PC-3 (cell line): ENCODE measurements at places on chromosomes 1 and 21.
A peak's percentile ranks its signal among the peaks of the same experiment; 100 is the strongest.

- peak; percentile 33 for DNase-seq
Observed at GRCh38 chr1:61084491-61085031, 2.2 kb downstream of the NFIA start.

- DNase-seq: no peak
Observed at GRCh38 chr1:102733491-102734236, 374.7 kb downstream of the COL11A1 start.

DNA sequence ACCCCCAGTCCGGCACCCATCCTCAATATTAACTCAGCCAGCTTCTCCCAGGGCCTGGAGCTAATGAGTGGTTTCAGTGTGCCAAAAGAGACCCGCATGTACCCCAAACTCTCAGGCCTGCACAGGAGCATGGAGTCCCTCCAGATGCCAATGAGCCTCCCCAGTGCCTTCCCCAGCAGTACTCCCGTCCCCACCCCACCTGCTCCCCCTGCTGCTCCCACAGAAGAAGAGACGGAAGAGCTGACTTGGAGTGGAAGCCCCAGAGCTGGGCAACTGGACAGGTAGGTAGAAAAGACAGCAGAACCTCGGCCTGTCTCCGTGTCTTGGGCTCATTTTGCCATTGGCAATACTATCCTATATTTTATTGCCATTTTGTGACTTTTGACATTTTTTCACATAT lies 45.4 kb upstream of the IPO9 start:
- no peak for DNase-seq

- no peak for DNase-seq
Observed at GRCh38 chr1:22334860-22335550, 116.6 kb upstream of the ZBTB40 start.

- DNase-seq: no peak
Observed at GRCh38 chr1:213852107-213852506, 135.7 kb upstream of the PROX1 start.

- DNase-seq: no peak
Observed at GRCh38 chr1:248775441-248775840, 19.9 kb upstream of the LYPD8 start.

DNA sequence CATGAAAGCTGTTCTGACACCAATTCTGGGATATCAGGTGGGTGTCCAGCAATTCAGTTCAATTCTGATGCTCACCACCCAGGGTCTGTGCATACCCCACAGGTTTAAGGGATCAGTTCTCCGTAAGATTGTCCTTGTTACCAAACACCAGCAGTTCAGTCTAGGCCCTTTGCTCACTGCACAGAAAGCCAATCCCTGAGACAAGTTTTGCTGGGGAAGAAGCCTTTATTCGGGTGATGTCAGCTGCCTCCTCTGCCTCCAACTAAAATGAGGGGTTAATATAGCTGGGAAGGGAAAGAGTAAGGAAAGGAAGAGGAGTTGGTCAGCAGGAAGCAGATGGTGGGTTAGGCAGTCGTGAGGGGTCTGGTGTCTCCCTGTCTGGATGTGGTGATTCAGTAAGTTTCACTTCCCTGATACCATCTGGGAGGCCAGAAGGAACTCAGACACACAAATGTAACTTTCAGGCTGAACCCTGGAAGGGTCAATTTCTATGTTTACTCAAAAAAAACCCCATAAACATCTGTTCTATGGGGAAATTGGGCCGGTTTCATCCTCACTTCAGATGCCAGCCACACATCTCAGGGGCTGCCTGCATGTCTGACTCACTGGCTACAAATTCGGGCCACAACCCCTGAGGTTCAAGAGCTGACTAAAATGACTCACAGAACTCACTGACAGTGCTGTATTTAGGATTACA lies 83.3 kb upstream of the PGBD5 start:
- DNase-seq: no peak

GRCh38 chr1:206787891-206788290 lies 15.6 kb upstream of the IL10 start:
- DNase-seq: no peak

- peak; percentile 48 for DNase-seq
Observed at GRCh38 chr1:19315378-19316198, 3.5 kb downstream of the SLC66A1 start.

DNA sequence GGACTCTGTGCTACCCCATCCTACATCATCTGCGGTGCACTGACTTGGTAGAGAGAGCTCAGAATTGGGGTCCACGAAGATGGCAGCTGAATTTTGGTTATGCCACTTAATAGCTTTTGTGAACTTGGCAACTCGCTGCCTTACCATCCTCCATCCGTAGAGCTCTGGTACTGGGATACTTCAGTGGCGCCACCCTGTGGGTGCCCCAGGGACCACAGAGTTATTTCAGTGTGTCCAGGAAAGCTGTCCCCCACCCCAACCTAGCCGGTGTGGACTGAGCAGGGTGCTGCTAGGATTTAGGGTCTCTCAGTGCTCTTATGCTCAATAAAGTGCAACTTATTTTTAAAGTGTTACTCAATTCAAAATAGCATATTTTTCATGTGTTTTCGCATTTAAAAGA lies 9.0 kb upstream of the USF1 start:
- no peak for DNase-seq

DNA sequence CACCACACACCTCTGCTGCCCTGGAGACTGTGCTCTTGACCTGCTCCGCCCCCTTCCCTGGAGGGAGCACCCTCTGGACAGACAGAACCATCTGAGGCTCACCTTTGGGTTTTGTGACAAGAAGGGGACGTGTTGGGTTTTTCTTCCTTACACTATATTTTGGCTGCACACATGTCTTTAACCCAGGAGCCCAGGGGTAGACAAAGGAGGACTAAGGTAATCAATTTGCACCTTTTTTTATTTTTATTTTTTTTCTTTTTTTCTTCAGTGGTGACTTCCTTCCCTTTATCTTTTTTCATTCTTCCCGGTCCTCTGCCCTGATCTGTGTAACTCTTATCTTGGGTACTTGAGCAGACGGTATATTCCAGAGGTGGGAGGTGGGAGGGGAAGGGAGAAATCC lies 8.5 kb upstream of the TXLNA start:
- no peak for DNase-seq

DNA sequence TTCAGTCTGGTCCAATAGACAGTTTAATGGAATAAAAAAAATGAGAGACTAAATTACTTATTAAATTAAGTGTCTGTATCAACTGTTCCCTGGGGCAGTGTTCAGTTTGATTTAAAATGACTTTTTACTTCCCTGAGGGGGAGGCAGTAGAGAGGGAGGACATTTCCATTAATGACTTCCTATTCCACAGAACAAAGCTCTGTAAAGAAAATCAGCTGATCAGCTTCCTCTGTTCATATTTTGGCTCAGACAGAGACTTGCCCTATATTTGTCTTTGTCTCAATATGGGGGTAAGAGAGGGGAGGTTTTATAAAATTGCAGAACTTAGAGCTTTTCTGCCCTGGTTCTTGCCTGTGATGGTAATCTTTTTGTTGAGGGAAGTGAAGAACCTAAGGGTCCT lies 8.4 kb downstream of the CFAP126 start:
- no peak for DNase-seq

- DNase-seq: no peak
Observed at GRCh38 chr1:40770296-40771070, 13.1 kb upstream of the KCNQ4 start.

- DNase-seq: peak; percentile 93
Observed at GRCh38 chr1:43373066-43373940, 5.5 kb upstream of the ELOVL1 start.

DNA sequence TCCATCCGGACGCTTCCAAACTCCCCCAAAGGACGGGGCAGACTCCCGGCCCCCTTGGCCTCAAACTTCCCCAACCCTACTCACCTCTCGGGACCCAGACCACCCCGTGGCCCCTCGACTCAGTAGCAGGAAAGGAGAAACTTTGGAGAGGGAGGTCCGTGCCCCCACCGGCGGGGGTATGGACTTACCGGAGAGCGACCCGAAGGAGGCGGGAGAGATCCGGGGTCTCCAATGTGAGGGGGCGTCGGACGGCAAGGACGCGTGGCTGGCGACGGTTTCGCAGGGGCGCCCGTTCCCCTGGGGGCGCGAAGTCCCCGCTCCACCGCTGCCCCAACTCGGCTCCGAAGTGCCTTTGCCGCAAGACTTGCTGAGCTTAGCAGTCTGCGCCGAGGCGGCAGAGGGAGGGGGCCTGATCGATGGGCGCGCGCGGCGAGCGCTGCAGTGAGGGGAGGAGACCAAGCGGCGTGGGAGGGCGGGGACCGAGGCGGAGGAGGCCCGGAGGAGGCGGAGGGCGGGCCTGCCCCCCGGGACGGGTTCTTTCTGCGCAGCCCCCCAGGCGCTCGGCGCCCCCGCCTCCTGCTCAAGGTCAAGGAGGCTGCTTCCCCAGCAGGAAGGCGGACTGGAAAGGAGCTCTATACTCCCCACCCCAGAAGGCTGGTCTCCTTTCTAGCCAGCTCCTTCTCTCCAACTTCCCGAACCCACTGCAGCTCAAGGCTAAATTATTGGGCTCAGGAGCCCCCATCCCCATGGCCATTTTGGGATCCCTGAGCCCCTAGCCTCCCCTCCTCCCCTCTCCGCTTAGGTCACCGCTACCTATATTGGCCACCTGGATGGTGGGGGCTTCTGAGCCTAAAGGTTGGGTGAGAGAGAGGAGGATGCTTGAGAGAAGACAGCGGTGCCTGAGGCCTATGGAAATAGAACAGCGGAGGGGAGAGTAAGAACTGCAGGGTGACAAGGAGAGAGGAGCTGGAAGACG lies at the start of gene SYT2:
SYT2 (minus strand) TSS at position 385 of the 976 bp plus-strand sequence. CDS start 104,682 bp downstream, outside the sequence.
- DNase-seq: no peak

DNA sequence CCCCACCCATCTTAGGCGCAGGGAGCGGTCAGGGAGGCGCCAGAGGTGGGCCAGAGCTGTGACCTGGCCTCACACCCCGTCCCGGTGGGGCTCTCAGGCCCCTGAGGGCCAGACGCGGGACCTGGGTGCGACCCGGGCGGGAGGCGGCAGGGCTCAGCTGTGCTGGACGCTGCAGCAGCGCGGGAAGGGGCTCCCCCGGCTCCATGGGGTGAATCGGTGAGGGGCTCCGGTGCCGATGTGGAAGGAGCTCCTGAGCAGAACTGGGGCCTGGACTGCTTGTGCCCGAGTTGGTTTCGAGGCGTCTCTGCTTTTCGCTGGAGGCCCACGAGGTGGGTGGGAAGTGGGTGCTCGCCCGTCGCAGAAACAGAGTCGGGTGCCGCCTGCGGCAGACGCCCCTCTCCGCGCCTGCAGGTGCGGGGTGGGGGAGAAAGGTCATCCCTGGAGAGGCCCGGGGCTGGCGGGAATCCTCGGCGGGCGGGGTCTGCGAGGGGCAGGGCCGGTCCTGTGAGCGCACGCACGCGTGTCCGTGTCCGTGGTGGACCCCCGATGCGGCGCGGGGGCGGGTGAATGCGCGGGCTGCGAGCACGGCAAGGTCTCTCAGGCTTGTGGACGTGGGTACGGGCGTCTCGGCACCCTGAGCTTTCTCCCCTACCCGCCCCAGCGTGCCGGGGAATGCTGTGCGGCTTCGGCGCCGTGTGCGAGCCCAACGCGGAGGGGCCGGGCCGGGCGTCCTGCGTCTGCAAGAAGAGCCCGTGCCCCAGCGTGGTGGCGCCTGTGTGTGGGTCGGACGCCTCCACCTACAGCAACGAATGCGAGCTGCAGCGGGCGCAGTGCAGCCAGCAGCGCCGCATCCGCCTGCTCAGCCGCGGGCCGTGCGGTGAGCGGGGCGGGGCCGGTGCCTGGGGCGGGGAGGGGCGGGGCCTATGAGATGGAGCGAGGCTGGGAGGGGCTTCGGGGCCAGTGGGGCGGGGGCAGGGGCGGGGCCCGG lies 20.4 kb downstream of the AGRN start:
- DNase-seq: peak; percentile 95

GRCh38 chr1:176733661-176734060 lies 270.7 kb downstream of the PAPPA2 start:
- no peak for DNase-seq

DNA sequence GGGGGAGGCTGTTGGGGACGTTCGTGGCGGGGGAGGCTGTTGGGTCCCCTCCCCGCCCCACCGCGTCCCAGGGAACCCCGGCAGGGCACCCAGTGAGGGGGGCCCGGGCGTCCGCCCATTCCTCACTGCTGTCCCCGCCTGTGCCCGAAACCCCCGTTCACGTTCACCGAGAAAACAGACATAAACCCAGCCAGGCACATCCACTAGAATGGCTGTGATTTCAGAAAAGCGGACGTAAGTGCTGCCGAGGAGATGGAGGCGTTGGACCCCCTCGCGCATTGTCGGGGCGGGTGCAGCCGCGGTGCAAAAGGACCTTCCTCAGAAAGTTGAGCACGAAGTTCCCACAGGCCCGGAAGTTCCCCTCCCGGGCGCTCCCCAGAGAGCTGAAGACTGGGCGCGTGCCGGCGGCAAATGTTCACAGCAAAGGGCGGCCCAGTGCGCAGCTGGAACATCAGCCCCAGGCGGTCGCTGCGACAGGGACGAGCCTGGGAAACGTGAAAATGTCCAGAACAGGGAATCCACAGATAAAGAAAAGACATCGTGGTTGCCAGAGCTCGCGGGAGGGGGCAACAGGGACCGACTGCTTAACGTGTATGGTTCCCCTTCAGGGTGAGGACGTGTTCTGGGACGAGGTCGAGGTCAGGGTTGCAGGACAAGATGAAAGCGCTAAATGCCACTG lies 18.5 kb upstream of the SAMD11 start:
- no peak for DNase-seq

DNA sequence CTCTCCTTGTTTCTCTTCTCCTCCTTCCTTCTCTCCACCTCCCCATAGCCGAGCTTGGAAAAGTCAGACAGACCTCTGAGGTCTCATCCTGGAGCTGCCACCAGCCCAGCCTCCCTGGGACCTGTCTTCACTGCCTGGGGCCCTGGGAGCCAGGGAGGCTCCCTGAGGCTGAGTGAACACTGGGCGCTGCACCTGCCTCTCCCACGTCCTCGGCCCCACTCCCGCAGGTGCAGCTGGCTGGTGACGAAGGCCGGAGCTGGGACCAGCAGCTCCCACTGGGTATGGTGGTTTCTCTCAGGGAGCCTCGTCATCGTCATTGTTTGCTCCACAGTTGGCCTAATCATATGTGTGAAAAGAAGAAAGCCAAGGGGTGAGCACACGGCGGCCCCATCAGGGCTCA lies 5.3 kb downstream of the TNFRSF14 start:
- no peak for DNase-seq

DNA sequence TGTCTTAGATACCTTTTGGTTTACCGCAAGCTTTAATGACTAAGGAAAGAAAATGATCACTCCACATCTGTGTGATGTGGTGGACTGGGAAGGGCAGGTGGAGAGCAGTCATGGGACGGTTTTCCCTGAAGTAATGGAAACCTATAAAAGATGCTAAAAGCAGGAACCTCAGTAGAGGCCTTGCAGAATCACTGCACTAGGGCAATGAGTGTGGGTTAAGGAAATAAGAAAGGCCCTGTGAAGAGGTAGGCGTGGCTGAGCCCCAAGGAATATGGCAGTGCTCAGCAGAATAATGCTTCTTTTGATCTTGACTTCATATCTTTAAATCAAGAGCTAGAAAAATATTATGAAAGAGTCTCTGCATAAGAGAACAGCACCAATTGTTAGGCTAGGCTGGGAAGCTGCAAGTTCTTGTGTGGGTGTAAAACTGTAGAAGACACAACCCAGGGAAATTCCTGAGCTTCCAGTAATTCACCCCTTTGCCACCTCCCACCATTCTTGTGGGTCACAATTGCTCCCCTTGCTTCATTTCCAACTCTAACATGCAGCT lies 49.9 kb downstream of the CLCA4 start:
- DNase-seq: no peak
